ENCODE measurements at places on chromosomes 2 and 18.

GRCh38 chr2:71492112-71492511 lies 38.8 kb downstream of the DYSF start:
- peak; percentile 18 for DNase-seq

DNA sequence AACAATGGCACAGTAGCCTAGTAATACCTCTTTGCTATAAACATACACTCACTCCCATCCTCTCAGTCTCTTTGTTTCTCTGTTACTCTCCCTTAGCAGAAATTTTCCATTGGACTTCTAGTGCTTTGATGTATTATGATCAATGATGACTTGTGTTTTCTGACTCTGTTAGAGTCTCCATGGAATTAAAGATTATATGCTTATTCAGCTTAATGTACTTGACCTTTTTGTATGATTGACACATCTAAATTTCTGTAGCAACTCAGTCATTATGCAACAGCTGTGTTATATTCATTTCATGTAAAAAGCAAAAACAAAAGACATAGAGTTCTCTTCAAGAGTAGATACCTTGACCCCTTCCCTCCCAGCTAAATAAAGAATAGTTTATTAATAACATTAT lies 173.8 kb downstream of the SLC4A10 start:
- no peak for DNase-seq

- DNase-seq: no peak
These were observed 136.3 kb downstream of the TMEM163 start for GRCh38 chr2:134582547-134582899.

DNA sequence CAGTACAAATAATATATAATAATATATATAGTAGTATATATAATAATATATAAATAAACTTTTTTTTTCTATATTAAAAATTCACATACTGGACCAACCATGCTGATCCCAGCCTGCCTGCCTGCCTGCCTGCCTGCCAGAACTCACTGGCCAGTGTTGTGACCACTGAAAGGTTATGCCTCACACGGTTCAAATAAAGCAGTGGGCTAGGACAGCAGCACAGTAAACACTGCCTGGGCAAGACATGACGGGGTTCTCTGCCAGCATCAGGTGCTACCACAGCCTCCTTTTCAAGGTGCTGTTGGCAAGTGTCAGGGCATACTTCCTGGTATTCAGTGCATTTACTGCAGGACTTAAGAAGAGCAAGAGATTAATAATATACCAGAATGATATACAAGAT lies 67.6 kb downstream of the TRAPPC8 start:
- DNase-seq: no peak

GRCh38 chr2:237939251-237939650 lies 27.6 kb upstream of the UBE2F start:
- no peak for DNase-seq

- no peak for DNase-seq
These were observed 27.8 kb downstream of the NXPH2 start for GRCh38 chr2:138752197-138752956.

DNA sequence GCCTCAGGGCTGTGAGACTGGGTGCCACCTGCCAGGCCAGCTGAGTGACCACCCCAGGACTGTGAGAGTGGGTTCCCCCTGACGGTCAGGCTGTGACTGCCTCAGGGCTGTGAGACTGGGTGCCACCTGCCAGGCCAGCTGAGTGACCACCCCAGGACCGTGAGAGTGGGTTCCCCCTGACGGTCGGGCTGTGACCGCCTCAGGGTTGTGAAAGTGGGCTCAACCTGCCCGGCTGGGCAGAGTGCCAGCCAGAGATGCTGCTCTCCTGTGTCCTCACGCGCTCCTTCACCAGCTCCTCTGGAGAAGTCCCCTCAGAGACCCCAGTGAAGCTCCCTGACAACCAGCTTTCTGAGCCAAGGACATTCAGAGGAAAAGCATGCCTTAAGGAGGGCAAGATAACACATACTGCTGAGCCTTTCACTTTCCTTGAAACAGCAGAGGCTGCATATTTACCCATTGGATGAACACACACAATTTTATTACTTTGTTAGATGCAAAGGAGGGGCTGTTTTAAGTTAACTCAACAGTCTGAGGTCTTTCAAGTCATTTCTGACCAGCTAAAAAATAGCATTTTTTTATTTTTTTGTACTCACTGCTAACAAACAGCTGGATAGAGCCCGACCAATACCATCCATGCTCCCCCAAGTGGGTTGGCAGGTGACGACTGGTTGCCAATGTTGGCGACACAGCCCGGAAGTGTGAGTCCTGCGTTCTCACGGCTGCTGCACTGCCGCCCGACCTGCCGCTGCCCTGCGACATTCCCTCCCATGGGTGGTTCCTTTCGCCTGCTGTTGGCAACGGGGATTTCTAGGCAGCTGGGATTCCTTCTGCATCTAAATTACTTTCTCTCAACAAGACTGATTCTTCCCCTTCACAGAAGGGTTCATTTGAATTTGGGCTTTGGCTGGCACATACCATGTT lies 70.7 kb downstream of the NDUFA10 start:
- peak; percentile 13 for DNase-seq

All from cardiac muscle cell (in vitro differentiated cells and primary cell).